ENCODE measurements at places on chromosomes 6 and 20. TPM values are rescaled to one million over a fixed set of nuclear protein-coding genes. Genes with fewer than 3 reads are reported as not detected.

GRCh38 chr6:138031850-138032249 lies 75.4 kb downstream of the PERP start:
- H3K4me3 ChIP-seq: no peak overlapping the region
- H3K4me1 ChIP-seq: no peaks in the 10 kb centered on the region
- H3K27me3 ChIP-seq: peaks cover 10% of the 10 kb centered on the region
- H3K27ac ChIP-seq: no peak overlapping the region
- H3K36me3 ChIP-seq: no peaks in the 10 kb centered on the region

DNA sequence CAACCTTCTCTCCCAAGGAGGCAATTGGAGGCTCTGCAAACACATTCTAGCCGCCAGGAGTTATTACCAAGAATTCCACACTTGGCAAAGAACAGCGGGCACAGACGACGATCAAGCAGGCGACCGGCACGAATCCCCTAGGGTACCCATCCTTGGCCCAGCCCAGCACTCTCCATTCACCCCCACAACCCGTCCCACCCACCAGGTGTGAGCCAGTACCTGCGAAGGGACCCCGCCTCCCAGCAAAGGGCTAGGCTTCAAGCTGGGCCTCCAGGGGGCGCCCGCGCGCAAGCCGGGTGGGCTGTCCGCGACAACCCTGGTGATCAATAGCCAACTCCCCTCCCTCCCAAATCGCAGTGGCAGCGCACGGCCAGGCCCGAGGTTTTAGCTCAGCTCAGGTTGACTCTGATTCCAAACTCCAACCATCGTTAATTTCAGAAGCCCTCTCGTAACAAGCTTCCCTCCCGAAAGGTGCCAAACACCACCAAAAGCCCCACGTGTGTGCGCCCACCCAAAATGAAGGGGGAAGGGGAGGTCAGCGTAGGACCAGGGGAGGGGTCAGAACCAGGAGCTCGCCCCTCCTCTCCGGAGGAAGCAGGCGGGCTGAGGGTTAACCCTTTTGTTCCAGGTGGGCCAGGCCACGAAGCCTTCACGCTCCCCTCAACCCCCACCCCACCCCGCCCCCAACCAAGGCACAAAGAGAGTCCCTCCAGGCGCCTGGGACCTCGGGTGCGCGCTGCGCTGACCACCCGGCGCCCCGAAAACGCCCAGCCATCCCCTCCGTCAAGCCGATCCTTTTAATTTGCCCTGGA lies 2.1 kb downstream of the SALL4 start:
- no peak overlapping the region for H3K27ac ChIP-seq
- peaks cover 5% of the 10 kb centered on the region for H3K4me1 ChIP-seq
- no peaks in the 10 kb centered on the region for H3K36me3 ChIP-seq
- DNase-seq: peak; percentile 82
- H3K27me3 ChIP-seq: peaks cover 72% of the 10 kb centered on the region
- peak overlapping the region; percentile 28 for H3K4me3 ChIP-seq

- H3K4me3 ChIP-seq: no peak overlapping the region
- DNase-seq: no peak
- H3K27me3 ChIP-seq: peaks cover 14% of the 10 kb centered on the region
- H3K4me1 ChIP-seq: no peaks in the 10 kb centered on the region
- no peaks in the 10 kb centered on the region for H3K36me3 ChIP-seq
Measured at GRCh38 chr6:158544428-158544827, 15.5 kb upstream of the TMEM181 start.

DNA sequence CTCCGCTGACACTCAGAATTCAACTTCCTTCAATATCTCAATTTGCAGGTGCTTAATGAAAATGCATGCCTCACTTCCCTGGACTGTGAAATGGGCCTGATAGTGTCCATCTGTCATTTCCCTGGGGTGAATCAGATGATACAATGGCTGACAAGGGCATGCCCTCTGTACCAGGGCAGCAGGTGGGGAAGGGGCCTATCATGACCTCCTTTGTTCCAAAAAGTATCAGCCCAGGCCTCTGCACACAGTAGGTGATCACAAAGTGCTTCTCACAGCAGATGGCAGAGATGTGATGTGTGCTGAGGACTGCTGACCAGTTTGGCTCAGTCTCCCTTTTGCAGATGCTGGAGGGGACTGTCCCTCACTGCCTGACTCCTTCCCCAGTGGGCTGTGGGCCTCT lies 44.3 kb downstream of the DLGAP4 start:
- no peak for DNase-seq
- H3K4me3 ChIP-seq: no peak overlapping the region
- no peaks in the 10 kb centered on the region for H3K4me1 ChIP-seq
- no peak overlapping the region for H3K27ac ChIP-seq
- no peaks in the 10 kb centered on the region for H3K36me3 ChIP-seq

- H3K27ac ChIP-seq: no peak overlapping the region
- peaks cover 16% of the 10 kb centered on the region for H3K36me3 ChIP-seq
- no peaks in the 10 kb centered on the region for H3K4me1 ChIP-seq
- H3K4me3 ChIP-seq: no peak overlapping the region
- no peak for DNase-seq
- no peaks in the 10 kb centered on the region for H3K27me3 ChIP-seq
Measured at GRCh38 chr20:2967841-2968240, 75.6 kb upstream of the GNRH2 start.

DNA sequence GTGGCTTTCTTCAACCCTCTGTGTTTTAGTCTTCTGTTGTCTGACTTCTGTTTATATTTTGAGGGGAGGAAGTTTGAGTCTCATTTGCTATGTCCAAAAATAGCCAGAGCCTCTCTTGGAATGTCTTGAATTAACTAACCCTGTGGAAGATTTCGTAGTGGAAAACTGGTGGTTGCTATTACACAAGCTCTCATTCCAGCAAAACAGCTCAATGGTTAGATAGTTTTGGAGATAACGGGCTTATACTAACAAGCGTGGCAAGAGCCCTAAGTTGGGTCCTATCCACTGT lies 1.6 kb downstream of the CCN2 start:
- no peak for DNase-seq
- peaks cover 61% of the 10 kb centered on the region for H3K27me3 ChIP-seq
- H3K27ac ChIP-seq: no peak overlapping the region
- H3K4me3 ChIP-seq: no peak overlapping the region
- H3K36me3 ChIP-seq: no peaks in the 10 kb centered on the region

- peaks cover 5% of the 10 kb centered on the region for H3K27me3 ChIP-seq
- no peak overlapping the region for H3K27ac ChIP-seq
- no peaks in the 10 kb centered on the region for H3K36me3 ChIP-seq
- no peak for DNase-seq
Measured at GRCh38 chr20:59636766-59637370, 32.5 kb downstream of the PHACTR3 start.

DNA sequence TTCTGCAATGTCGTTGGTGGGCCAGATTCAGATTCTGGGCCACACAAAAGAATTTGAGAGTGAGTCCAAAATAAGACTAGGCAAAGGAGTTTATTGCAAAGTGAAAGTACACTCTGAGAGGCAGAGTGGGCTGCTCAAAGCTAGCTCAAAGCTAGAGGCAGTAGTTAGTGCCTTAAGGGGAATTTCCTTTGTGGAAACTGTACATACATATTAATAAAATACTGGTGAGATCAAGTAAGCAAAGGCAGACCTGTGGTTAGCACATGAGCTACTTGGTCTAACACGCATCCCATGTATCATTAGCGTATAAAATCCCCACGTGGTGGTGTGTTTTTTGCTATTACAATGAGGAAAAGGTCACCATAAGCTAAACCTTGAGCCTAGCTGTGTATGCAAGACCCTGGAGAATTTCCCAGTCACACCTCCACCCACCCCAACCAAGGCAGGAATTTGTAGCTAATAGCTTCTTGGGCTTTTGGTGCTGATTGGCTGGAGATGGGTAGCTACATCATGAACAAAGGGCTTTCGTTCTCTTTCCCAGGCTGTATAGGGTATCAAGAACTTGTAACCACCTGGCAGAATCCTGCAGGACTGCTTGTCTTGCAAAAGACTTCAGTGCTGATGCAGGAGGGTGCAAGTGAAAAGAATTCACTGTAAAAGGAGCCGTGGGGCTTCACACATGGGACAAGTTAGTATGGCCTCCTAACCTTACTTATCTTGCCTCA lies 14.7 kb upstream of the TRIM26 start:
- peaks cover 8% of the 10 kb centered on the region for H3K4me1 ChIP-seq
- peaks cover 6% of the 10 kb centered on the region for H3K36me3 ChIP-seq
- no peak overlapping the region for H3K27ac ChIP-seq
- H3K27me3 ChIP-seq: peaks cover 17% of the 10 kb centered on the region
- H3K4me3 ChIP-seq: peak overlapping the region; percentile 14
- DNase-seq: no peak

GRCh38 chr6:20802596-20802995 lies 268.3 kb downstream of the CDKAL1 start:
- no peaks in the 10 kb centered on the region for H3K4me1 ChIP-seq
- H3K27me3 ChIP-seq: no peaks in the 10 kb centered on the region
- H3K36me3 ChIP-seq: peaks cover 29% of the 10 kb centered on the region
- no peak overlapping the region for H3K4me3 ChIP-seq
- H3K27ac ChIP-seq: no peak overlapping the region
- no peak for DNase-seq

DNA sequence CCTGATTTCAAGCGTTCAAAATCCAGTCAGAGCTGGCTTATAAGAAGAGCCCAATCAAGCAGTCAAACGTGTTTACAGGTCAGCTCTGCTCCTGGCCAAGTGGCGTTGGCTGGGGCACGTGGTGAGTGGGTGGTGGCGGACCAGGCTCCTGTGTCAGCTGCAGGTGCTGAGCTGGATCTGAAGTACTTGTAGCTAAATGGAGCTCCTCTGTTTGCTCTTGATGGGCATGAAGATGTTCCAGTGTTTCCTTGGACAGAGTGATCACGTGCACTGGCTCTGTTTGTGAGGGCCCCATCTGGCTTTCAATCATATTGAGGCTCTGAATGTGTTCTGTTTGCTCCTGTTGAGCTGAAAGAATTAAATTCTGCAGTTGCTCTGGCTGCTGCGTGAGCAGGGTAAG lies 10.2 kb upstream of the MICAL1 start:
- DNase-seq: no peak
- H3K4me3 ChIP-seq: no peak overlapping the region
- peaks cover 29% of the 10 kb centered on the region for H3K4me1 ChIP-seq
- H3K27me3 ChIP-seq: no peaks in the 10 kb centered on the region
- H3K36me3 ChIP-seq: peaks cover 56% of the 10 kb centered on the region

DNA sequence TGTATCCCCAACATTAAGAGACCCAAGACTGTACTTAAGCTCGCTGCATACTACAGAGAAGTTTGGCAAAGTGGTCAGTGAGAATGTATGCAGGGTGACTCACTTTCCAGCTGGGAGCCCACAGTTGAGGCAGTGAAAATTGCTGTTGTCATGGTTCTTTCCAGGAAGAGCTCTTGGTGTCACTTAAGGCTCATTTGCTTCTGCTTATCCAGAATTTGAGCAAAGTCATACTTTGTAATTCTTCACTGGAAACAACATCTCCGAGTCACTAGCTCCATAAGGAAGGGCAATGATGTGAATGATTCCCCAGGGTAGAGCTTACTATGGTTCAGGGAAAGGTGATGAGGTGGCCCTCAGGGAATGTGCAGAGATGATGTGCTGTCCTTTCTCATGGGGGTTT lies 65.4 kb upstream of the FBXL4 start:
- H3K4me3 ChIP-seq: no peak overlapping the region
- DNase-seq: no peak

GRCh38 chr6:82915666-82916065 lies 150.0 kb downstream of the UBE3D start:
- H3K36me3 ChIP-seq: peaks cover 9% of the 10 kb centered on the region
- no peaks in the 10 kb centered on the region for H3K27me3 ChIP-seq
- H3K27ac ChIP-seq: no peak overlapping the region

GRCh38 chr6:73088138-73088813 lies 137.0 kb downstream of the KHDC1L start:
- H3K4me1 ChIP-seq: no peaks in the 10 kb centered on the region
- no peak for DNase-seq
- H3K27me3 ChIP-seq: no peaks in the 10 kb centered on the region
- H3K4me3 ChIP-seq: no peak overlapping the region
- no peak overlapping the region for H3K27ac ChIP-seq

DNA sequence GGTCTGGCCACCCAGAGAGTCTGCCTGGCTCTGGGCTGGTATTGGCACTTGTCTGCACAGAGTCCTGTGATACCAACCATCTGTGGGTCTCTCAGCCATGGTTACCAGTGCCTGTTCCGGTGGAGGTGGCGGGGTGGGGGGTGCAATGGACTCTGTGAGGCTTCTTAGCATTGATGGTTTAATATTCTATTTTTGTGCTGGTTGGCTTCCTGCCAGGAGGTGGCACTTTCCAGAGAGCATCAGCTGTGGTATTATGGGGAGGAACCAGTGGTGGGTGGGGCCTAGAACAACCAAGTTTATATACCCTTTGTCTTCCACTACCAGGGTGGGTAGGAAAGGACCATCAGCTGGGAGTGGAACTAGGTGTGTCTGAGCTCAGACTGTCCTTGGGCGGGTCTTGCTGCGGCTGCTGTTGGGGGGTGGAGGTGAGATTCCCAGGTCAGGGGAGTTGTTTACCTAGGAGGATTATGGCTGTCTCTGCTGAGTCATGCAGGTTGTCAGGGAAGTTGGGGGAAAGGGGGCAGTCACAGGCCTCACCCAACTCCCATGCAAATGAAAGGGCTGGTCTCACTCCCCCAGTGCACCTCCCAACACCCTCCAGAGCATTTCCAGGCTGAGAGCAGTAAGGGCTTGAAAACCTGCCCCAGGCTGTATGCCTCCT lies 117.5 kb downstream of the FLRT3 start:
- no peaks in the 10 kb centered on the region for H3K36me3 ChIP-seq
- H3K4me1 ChIP-seq: no peaks in the 10 kb centered on the region
- H3K27me3 ChIP-seq: no peaks in the 10 kb centered on the region
- DNase-seq: no peak

DNA sequence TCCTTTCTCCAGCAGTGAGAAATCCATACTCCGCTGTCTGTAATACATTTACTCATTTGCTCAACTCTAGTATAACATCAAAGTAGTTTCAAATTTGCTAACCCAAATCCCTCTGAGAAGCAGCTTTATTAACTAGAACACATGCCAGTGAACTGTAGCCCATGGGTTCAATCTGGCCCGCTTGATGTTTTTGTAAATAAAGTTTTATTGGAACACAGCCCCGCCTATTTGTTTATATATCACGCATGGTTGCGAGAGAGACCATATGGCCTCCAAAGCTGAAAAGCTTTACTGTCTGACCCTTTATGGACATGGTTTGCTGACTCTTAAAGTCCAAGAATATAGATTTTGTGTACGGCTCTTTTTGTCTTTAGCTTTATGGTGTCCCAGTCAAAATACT lies 32.2 kb downstream of the CDYL start:
- no peak overlapping the region for H3K27ac ChIP-seq
- H3K4me1 ChIP-seq: peaks cover 22% of the 10 kb centered on the region
- no peaks in the 10 kb centered on the region for H3K27me3 ChIP-seq
- DNase-seq: no peak
- H3K4me3 ChIP-seq: no peak overlapping the region

DNA sequence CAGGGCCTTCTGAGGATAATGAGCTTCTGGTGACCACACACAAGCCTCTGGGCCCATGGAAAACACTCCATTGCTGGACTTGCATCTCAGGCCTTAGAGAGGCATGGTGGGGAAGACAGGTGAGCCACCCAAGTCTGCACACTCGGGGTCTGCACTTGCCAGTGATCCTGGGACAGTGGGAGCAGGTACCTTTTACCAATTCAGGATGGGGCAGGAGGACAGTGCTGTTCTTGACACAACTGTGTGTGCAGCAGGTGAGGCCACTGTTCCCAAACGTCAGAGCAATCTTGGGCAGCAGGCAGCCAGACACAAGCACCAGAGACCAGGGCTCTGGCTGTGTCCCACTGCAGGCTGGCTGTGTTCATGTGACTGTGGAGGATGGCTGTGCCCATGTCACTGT lies 221.3 kb downstream of the ERMARD start:
- H3K27ac ChIP-seq: no peak overlapping the region
- H3K36me3 ChIP-seq: no peaks in the 10 kb centered on the region
- H3K4me3 ChIP-seq: no peak overlapping the region
- H3K27me3 ChIP-seq: peaks cover 7% of the 10 kb centered on the region
- DNase-seq: no peak
- H3K4me1 ChIP-seq: peaks cover 2% of the 10 kb centered on the region

The ADTRP gene
- total RNA-seq: 2.3 TPM

The MROH8 gene
- total RNA-seq: 2.0 TPM

The C20orf204 gene
- total RNA-seq: 9.7 TPM
